Mononuclear cell (primary cell): ENCODE measurements at places on chromosomes 6 and 20. TPM values are rescaled to one million over a fixed set of nuclear protein-coding genes. Genes with fewer than 3 reads are reported as not detected.

Gene RPN2
- 124 TPM for total RNA-seq

Gene TP53INP2
- total RNA-seq, result 7.7 TPM

Gene OXT
- not detected for total RNA-seq

Gene RSPO3
- not detected for total RNA-seq

Gene ENPP1
- total RNA-seq, result 0.21 TPM

Gene GJA1
- 0.31 TPM for total RNA-seq

Gene UNC5CL
- 1.2 TPM for total RNA-seq

Gene PSMB8
- 81.4 TPM for total RNA-seq

Gene FAM184A
- 2.3 TPM for total RNA-seq

Gene FAM83C
- not detected for total RNA-seq
